Panc1 (cell line): ENCODE measurements at places on chromosomes 2 and 18. TPM values are rescaled to one million over a fixed set of nuclear protein-coding genes. Genes with fewer than 3 reads are reported as not detected.

- no peak for DNase-seq
Measured at GRCh38 chr2:101064505-101064867, 62.4 kb downstream of the RPL31 start.

Gene GALR1
- total RNA-seq, result not detected

- no peak for DNase-seq
Measured at GRCh38 chr2:99489063-99489760, 605 bp downstream of the REV1 start.

Gene GPATCH11
- 7.1 TPM for total RNA-seq

DNA sequence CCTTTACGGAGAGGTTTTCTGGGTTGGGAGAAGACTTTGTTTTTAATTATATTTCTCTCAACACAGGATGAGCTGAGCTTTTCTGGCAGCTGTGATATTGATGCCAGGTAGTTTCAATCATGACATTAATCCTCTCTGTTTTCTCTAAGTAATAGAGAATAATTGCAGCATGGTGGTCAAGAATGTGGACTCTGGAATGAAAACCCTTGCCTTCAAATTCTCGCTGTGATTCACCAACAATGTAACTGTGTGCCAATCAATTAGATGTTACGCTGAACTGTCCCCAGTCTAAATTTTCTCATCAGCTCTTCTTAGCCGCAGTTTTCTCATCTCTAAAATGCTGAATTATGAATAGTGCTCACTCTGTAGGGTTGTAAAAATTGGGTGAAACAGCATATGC is 31.6 kb upstream of the PPM1B start:
- DNase-seq, result no peak

Gene NEB
- 0.10 TPM for total RNA-seq

GRCh38 chr2:219551441-219552381 is 7.9 kb downstream of the TMEM198 start:
- DNase-seq, result no peak

DNA sequence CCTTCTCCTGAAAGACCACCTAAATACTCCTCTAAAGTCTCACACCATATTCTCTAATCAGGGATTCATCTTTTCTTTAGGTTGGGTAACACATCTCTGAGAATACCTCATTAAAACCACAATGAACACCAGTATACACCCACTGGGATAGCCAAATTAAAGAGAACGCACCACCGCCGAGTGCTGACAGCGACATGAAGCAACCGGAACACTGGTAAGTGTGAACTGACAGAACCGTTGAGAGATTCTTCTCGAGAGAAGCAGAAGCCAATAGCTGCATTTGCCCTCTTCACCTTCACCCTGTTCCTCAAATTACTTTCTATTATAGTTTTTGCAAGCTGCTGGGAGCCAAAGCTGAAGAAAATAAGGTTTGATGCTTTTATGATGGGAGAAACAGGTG is 318.5 kb downstream of the FBXO15 start:
- no peak for DNase-seq

DNA sequence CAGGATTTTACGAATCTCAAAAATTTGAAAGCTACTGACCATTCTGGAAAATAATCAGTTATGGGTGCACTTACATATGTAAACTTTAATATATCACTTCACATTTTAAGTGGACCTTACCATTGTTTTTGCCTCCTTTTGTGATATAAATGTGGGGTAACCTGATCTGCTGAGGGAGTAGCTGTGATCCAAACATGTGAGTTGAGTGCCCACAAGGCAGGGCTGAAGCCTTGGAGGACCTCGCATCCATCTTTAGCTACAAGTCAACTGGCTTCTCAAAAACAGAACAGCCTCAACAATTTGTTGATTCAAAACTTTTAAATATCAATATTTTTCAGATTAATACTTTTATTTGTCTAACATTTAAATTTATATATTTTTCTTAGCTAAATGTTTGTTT is 178.2 kb downstream of the PLCL1 start:
- DNase-seq, result no peak

Gene DAPL1
- total RNA-seq, result not detected

- DNase-seq, result no peak
Measured at GRCh38 chr2:55985406-55985805, 61.8 kb upstream of the EFEMP1 start.

DNA sequence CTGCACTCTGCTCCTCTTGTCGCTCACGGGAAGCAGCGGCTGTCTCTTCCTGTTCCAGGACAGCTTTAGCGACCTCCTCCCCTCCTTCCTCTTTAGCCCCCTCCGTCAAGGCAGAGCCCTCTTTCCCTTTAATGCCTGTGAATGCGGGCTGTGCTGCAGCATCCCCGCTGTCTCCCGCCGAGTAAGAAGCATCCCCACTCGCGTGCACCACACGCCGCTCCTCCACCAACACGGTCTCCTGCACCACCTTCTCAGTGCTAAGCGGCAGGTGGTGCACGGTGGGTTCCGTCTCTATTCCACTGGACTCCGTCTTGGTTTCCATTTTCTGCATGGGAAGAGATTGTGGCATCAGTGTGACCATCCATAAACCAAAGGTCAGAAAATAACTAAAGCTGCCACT is 101.6 kb upstream of the ZBTB14 start:
- DNase-seq, result no peak

Gene ANKRD53
- total RNA-seq, result not detected

- no peak for DNase-seq
Measured at GRCh38 chr2:176813621-176814049, 399.0 kb upstream of the HNRNPA3 start.

GRCh38 chr2:180716186-180717180 is 263.9 kb upstream of the UBE2E3 start:
- no peak for DNase-seq

- DNase-seq, result no peak
Measured at GRCh38 chr18:79117385-79117784, 48.2 kb downstream of the ATP9B start.

- no peak for DNase-seq
Measured at GRCh38 chr2:98924910-98925309, 11.1 kb downstream of the CRACDL start.

GRCh38 chr2:109069331-109070194 is 59.4 kb upstream of the SH3RF3 start:
- DNase-seq, result no peak

DNA sequence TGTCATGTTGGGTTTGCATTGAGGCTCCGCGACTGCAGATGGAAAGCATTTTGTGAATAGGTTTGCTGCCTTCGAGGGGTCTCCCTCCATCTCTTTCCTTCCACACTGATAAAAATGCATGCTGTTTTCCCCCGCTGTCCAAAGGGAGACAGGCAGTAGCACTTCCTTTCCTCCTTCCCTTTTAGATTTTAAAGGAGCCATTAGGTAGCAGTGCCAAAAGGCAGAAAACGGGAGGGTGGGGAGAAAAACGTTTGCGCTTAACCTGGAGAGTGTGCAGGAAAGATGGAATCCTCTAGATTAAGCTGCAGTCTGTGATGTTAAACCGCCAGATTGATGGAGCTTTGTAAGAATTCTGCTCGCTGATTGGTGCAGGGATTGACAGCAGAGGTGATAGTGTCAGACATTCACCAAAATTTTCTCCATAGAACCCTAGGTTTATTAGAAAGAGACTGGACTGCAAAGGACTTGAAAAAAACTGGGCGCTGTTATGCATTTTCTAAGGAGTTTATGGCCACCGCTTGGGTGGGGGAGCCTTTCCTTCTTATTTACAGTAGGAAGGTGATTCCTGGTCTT is 688 bp downstream of the MAPRE2 start:
- no peak for DNase-seq

DNA sequence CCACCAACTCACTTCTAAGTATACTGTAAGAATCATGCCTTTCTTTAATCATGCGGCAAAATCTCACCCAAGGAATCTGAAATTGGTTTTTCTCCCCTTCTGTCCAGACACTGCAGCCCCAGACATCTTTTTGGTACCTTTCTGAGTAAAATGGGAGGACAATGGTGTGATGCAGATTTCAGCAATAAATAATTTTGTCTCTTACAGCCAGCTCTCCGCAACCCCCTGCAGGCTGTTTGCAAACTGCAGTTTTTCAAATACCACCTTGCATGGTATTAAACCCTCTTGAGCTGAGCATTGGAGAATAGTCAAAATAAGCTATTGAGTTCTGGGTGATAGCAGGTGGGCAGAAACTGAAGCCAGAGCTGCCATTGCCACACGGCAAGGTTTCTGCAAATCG is 32.2 kb downstream of the GPR39 start:
- DNase-seq, result peak; percentile 13
